ENCODE measurements at places on chromosomes 4 and X.

DNA sequence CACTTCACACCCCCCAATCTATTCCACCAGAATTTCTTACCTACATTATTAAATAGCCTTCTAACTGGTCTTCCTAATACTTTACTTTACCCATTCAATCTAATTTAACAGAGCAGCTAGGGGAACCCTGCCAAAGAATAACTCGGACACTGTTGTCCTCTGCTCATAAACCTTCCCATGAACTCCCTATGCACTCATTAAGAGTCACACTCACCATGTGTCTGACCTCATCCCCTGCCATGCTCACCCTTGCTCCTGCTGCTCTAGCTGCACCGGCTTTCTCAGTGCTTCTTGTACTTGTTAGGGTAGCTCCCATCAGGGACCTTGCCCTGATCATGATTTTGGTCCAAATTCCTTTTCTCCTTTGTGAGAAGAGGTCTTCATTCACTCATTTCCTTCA is 54.6 kb upstream of the GUCY1A1 start:
- DNase-seq, result no peak

DNA sequence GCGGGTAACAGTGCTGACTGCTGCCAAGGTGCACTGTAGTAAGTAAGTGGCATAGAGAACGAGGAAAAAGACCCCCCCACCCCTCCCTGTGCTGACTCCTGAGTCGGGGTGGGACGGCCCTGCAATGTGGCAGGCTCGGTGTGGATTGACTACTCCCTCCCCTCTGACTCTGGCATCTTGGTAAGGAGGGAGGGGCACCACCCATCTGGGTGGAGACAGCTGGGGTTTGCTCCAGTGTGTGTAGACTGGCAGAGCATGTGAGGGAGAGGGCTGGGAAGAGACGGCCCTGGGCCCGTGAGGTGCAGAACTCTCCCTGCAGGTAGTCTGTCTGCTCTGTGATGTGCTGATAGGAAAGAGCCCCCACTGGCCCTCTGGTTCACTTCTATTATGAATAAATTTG is 31.0 kb downstream of the NSG1 start:
- DNase-seq, result peak; percentile 50

GRCh38 chrX:107480272-107480671 is 30.8 kb downstream of the FRMPD3 start:
- DNase-seq, result no peak

DNA sequence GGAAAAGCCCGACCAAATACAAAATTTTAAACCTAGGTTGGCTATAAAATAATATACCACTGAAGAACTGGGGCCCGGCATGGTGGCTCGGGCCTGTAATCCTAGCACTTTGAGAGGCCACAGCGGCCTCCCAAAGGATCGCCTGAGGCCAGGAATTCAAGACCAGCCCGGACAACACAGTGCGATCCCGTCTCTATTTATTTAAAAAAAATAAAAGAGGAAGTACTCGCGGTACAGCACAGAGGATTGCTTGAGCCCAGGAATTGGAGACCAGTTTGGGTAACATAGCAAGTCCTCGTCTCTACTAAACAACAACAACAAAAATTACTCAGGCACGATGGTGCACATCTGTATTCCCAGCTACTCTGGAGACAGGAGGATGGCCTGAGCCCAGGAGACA is 44.8 kb upstream of the CDKN2AIP start:
- no peak for DNase-seq

GRCh38 chrX:71540801-71541200 is 7.9 kb downstream of the OGT start:
- DNase-seq, result no peak

- DNase-seq, result no peak
These were observed 319 bp upstream of the MAGEH1 start for GRCh38 chrX:55451626-55451989.

- no peak for DNase-seq
These were observed 16.0 kb downstream of the ANXA3 start for GRCh38 chr4:78567500-78568060.

GRCh38 chrX:7378406-7378805 is 230.5 kb upstream of the PUDP start:
- no peak for DNase-seq

GRCh38 chr4:172826861-172827260 is 341.8 kb upstream of the GALNT7 start:
- DNase-seq, result peak; percentile 28

DNA sequence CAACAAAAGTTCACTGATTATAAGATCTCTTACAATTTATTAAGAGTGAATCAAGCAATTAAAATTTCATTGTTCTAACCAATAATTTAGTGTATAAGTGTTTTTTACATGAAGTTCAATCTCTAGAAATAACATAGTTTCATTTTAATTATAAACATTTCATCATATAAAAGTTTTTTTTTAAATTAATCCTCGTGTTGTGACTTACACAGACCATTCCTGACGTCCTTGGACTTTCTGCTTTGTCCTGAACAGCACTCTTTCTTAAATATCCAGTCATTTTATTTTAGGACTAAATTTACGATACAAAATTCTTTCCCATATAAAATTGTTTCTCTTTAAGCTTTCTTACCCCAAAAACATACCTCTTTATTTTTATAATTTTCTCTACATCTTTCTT is 841.7 kb upstream of the POU3F4 start:
- no peak for DNase-seq
